ENCODE measurements at places on chromosomes 4 and X.

DNA sequence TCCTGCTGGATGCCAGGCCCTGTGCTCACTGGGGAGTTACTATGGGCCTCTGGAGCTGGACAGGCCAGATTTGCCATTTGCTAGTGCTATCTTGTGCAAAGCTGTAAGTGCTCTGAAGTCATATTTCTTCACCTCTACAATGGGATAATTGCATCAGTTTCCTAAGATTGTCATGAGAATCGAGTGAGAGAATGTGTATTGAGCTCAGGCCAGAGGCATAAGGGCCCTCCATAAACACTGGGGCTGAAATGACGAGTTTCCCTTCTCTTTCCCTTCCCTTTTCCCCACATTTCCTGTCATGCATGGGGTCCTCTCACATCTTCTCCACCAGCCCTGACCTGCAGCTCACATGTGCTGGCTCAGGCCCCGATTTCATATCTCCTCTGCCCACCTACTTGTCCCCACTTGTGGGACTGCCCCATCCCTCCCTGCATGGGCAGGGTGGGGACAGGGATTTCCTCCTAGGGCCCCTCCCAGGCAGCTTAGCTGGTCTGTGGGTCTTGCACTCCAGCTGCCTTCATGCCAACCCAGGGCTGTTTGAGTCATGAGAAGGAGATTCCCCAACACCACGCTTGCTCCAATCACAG, 358.8 kb downstream of the MID1IP1 start:
- DNase-seq: no peak

GRCh38 chr4:184689681-184690080, 40.1 kb downstream of the PRIMPOL start:
- DNase-seq: no peak

DNA sequence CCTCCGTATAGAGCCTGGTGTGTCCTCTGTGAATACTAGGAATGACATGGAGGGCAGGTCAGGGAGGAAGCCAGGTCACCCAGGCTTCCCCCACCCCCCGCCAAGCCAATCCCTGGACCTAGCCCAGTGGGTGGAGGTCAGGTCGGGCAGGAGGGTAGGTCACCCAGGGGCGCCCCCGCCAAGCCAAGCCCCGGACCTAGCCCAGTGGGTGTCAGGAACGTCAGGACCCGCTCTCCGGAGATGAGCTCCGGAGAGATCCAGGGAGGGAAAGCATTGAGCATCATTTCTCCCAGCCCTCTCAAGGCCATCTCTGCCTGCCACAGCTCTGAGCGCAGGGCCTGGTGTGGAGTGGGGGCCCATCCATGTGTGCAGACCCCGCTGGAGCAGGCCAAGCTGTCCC, 48.6 kb downstream of the WFS1 start:
- DNase-seq: no peak

GRCh38 chr4:155497306-155497705, 120.5 kb upstream of the MAP9 start:
- no peak for DNase-seq

DNA sequence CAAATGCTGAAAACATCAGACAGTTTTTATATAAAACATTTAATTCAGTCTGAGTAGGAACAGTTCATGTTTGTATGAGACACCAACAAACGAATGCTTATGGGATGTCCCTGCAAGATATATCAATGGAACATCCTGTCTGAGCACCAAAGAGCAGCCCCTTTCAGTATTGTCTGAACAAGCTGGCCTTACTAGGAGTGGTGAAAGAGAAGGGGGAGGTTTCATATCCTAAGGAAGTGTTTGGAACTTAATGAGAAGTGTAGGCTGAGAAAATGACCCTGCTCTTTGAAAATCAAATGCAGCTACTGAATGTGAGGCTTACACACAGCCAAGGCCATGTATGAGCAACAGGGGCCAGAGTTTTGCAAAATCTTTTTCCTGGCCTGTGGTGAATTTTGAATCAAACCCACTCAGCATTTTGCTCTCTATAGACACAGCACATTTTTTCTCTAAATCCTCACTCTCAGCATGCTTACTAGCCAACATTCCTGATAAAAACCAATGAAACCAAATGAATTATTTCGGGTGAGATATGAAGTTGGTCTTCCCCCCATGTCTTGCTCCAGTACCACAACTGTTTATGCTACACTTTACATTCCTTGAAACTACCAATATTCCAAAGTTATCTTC, 119.4 kb downstream of the LUZP4 start:
- peak; percentile 23 for DNase-seq

- DNase-seq: no peak
Observed at GRCh38 chr4:18882468-18882867, 860.9 kb upstream of the LCORL start.

DNA sequence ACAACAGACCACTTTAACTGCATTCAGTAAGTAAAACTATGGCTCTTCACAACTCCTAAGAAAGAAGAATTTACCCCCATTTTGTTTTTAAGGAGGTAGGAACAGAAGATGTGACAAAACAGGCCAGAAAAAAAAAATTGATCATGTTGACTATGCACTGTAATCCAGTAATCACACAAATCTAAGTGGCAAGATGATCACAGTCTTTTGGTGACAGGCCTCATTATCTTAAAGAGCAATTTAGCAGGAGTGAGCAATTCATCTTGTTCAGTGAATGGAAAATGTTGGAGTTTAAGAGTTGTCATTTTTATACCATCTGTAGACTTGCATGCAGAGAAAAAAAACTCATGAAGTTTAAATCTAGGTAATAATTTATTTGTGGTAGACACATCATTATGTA, 115.1 kb downstream of the SLC39A8 start:
- DNase-seq: no peak

- no peak for DNase-seq
Observed at GRCh38 chr4:52103319-52103718, 52.2 kb downstream of the SPATA18 start.

DNA sequence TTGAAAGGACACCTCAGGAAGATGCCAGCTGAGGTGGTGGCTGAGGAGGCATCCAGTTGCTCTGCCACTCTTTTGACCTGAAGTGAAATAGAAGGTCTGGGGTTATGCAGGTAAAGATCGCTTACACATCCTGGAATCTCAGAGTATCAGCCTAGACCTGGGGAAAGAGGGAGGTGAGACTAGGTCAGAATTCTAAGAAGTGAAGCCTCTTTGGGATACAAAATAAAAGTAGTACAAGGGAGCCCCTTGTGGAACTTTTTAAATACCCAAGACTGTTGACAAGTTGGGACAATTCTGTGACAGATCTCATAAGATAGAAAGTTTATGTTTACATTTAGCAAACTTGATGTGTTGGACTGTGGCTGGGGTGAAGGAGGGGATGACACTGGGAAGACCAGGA, 263.1 kb downstream of the SPRY1 start:
- DNase-seq: no peak

GRCh38 chr4:120796271-120796670, 126.3 kb downstream of the PRDM5 start:
- no peak for DNase-seq

DNA sequence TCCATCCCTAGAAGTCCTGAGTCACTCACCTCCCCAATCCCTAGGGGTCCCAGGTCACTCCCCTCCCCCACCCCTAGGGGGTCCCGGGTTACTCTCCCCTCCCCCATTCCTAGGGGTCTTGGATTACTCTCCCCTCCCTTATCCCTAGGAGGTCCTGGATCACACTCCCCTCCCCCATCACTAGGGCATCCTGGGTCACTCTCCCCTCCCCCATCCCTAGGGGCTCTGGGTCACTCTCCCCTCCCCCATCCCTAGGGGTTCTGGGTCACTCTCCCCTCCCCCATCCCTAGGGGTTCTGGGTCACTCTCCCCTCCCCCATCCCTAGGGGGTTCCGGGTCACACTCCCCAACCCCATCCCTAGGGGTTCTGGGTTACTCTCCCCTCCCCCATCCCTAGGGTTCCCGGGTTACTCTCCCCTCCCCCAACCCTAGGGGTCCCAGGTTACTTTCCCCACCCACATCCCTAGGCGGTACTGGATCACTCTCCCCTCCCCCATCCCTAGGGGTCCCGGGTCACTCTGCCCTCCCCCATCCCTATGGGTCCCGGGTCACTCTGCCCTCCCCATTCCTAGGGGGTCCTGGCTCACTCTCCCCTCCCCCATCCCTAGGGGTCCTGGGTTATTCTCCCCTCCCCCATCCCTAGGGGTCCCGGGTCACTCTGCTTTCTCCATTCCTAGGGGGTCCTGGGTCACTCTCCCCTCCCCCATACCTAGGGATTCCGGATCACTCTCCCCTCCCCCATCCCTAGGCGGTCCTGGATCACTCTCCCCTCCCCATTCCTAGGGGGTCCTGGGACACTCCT, 2.1 kb downstream of the ASMTL start:
- no peak for DNase-seq

GRCh38 chrX:17082831-17083230, 136.4 kb downstream of the REPS2 start:
- no peak for DNase-seq

- no peak for DNase-seq
Observed at GRCh38 chrX:82765811-82766210, 742.3 kb upstream of the POU3F4 start.

DNA sequence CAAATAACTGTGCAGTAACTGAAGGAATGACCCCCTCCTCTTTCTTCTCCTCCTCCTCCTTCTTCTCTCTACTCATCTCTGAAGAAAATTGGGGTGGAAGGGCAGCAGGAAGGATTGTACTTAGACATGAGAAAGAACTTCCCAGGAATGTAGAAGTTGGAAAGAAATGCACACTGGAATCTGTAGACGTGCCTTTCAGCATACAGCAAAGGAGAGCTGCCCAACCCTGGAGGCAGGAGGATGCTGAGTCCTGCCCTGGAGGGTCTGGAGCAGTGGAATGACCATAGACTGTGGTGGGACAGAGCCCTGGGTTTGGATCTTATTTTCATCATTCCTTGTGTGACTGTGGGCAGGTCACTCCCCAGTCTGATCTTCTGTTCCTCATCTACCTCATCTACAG, 80.1 kb downstream of the PJA1 start:
- DNase-seq: no peak

DNA sequence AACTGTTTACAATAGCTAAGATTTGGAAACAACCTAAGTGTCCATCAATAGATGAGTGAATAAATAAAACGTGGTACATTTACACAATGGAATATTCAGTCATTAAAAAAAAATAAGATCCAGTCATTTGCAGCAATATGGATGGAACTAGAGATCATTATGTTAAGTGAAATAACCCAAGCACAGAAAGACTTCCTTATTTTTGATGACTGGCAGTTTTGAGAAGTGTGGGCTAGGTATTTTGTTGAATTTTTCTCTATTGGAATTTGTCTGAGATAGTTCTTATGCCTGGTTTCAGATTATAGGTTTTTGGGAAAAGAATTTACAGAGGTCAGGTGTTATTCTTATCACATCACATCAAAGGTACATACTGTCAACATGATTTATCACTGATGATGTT, 293.8 kb upstream of the ARSJ start:
- DNase-seq: no peak

DNA sequence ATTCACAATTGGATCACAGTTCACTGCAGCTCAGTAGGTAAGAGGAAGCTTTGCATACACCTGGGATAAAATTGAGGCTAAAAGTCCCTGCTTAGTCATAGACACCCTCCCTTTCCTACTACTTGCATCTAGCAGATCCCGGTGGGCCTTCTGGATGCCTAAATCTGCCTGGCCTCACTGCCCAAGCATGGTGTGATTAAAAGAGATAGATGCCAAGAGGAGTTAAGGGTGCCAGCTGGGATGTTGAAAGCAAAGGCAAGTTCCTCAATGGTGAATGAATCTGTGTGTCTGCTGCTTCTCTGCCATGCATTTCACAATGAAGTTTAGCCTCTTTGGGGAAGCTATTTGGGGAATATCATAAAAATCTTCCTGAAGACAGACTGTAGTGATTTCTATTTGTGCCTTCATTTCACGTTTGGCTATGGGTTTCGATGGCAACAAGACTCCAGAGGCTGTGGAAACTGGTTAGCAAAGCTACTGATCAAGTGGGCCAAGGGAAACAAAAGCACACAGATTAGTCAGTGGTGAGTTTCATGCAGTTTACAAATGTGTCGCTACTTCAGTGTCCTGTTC, 534.0 kb downstream of the ANKRD50 start:
- no peak for DNase-seq

GRCh38 chr4:4326166-4326565, 36.1 kb downstream of the ZBTB49 start:
- no peak for DNase-seq

- no peak for DNase-seq
Observed at GRCh38 chr4:77097611-77098010, 21.8 kb upstream of the CCNI start.

GRCh38 chrX:14837155-14837554, 35.7 kb downstream of the FANCB start:
- DNase-seq: no peak

DNA sequence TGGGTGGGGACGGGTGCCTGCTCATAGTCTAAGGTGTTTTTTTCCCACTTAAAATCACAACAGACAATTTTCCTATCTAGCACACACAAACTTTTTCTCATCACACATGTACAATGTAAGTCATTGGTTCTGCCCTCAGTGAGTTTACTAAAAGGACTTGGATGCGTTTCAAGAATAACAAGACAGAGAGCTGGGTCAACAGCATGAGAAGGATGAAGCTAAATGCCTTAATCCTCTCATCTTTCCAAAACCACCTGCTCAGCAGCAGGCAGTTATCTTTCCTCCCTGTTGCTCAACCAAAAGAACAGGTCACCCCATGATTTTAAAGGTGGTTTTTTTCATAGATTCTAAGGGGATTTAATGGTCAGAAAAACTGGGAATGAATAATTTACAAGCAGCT, 40.1 kb downstream of the OFD1 start:
- no peak for DNase-seq

GRCh38 chrX:76971393-76972376, 475.5 kb upstream of the FGF16 start:
- DNase-seq: no peak

GRCh38 chrX:25810202-25810601, 327.9 kb upstream of the MAGEB18 start:
- no peak for DNase-seq

DNA sequence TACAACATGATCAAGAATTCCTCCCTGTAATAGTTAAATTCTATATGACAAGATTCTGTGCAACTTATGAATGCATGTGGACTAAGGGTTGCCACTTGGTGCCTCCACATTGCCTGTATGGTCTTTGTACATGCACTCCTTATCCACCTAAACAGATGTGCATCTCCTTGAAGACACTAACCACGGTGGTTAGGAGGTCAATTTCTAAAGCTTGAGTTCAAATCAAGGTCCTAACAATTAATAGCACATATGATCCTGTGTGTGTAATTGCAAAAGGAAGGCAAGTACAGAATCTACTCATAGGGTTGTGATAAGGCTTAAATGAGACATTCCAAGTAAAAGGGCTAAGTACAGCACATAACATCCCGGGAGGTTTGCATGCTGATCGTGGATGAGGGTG, 1.5 kb upstream of the IL21 start:
- no peak for DNase-seq

- DNase-seq: no peak
Observed at GRCh38 chr4:57445686-57446085, 335.5 kb upstream of the IGFBP7 start.

DNA sequence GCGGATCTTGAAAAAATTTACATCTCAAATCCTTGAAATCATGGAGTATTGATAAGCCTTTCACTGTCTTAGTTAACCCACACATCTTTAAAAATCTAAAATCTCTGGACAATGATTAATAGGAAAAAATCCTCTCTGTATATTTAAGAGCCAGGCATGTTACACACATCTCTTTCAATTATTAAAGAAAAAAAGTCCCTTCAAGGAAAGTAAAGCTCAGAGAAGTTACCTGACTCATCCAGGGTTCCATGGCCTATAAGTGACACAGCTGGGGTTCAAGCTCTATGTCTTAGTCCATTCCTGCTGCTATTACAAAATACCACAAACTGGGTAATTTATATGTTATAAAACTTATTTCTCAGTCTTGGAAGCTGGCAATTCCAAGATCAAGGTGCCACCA, 14.2 kb upstream of the FGF16 start:
- no peak for DNase-seq

- DNase-seq: no peak
Observed at GRCh38 chr4:59455751-59456150, 1744.4 kb upstream of the ADGRL3 start.

Measured in AG09309 (cell line).